ENCODE measurements at places on chromosomes 13 and 19.

GRCh38 chr13:29532821-29533220 lies 62.7 kb downstream of the SLC7A1 start:
- no peak for DNase-seq

DNA sequence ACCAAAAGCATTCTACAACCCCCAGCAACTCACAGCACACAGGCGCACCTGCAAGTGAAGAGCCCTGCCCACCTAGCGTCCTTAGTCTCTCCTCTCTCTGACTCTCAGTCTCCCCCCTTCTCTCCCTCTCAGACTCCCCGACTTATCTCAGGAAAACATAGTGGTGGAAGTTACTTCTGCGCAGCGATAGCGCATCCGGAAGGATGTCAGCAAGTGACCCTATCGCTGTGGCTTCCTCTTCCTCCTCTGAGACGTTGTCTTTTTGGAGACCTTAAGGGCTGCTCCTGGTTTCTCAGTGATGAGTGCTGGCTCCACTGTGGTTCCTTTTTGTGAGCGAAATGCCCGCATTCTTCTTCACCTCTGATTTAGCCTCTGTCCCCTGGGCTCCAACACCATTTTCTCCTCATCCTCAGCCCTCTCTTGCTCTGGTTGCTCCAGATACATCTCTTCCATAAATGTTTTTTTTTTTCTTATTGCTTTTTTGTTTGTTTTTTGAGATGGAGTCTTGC lies 1.4 kb upstream of the YIF1B start:
- DNase-seq: no peak

- no peak for DNase-seq
These were observed 692.6 kb downstream of the PCDH17 start for GRCh38 chr13:58324161-58324560.

DNA sequence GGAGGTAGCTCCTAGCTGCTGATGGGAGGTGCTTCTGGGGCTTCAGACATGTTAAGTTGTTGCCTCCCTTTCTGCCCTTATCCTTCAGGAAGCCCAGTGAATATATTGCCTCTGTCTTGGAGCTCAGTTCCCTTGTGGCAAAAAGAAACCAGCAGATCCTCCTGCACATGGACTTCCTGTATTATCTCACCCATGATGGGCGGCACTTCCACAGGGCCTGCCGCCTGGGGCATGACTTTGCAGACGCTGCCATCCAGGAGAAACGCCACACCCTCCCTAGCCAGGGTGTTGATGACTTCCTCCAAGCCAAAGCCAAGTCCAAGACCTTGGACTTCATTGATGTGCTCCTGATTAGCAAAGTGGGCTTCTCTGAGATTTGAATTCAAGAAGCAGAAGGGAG lies 6.0 kb upstream of the CYP4F12 start:
- DNase-seq: no peak

- no peak for DNase-seq
These were observed 156.9 kb downstream of the SIPA1L3 start for GRCh38 chr19:38063928-38064327.

- no peak for DNase-seq
These were observed 83.5 kb upstream of the FNDC3A start for GRCh38 chr13:48892053-48892687.

- DNase-seq: peak; percentile 48
These were observed 71.3 kb downstream of the DPF1 start for GRCh38 chr19:38152461-38153379.

DNA sequence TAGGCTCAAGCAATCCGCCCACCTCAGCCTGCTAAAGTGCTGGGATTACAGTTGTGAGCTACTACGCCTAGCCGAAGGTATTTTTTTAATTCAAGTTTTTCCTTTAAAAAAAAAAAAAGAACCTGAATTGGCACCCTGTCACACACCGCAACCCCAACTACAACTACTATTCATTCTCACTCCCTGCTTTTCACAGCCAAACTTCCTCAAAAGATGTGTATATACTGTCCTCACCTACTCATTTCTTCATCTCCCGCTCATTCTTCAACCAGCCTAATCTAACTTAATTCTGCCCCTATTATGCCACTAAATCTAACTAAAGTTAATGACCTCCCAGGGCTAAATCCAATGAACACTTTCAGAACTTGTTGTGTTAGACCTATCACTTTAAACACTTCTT lies 12.7 kb upstream of the WBP4 start:
- no peak for DNase-seq

DNA sequence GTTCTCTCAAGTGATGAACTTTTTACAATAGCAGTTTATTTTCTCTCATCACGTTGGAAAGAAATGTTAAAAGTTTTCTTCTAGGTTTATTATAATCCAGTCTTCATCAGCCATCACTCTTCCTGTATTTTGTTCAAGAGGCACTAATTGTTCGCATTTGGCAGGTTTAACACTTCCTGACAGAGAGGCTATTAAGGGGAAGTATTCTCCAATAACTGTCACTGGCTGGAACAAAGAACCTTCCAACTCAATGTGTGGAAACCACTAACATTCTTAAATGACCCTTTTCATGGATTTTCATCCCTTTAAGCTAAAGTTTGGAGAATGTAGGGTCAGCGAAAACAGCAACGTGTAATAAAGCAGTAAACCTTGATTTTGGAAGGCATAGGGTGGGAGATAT lies 145.1 kb downstream of the PCCA start:
- no peak for DNase-seq

DNA sequence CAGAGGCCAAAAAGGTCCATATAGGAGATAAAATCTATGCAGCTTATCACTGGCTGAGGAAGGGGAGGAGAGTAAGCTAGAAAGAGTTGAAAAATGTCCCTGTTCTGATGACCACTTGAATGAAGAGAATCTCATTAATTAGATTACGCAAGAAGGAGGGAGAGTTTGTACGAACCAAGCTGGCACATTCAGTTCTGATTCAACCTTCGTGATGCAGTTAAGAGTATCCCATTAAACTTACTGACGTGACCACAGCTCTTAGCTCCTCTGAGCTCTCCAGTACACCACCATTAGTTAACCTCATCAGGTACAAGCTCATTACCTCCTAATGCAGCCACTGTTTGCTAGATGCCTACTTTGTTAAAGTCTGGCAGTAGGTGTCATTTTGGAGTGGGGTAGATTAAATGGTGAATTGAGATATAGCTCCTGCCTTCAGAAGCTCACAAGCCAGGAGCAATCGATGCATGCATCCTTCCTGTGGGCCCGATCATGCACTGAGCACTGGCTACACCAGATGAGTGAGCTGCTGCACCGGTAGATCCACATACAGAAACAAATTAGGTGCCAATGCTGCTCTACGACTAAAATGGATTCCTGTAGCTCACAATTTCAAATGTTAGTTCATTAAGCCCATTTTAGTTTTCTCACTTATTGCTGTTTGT lies 458.3 kb downstream of the COG6 start:
- no peak for DNase-seq

DNA sequence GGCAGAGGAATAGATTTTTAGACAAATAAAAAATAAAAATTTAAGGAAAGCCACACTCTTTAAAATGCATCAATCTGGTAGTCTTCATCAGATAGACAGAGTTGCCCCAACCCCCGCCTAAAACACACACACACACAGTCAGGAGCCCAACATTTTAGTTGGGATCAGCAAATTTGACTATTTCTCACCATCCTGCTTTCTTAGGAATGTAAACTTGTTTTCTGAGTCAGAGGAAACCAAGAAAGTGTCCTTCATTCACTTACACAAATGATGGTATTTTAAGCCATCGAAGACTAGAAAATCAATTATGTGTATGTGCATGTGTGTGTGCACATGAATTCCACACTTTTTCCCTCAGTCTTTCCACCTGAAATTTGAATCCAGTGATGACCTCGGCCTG lies 1657.5 kb downstream of the SLITRK1 start:
- no peak for DNase-seq

- DNase-seq: no peak
These were observed 17.5 kb upstream of the PROZ start for GRCh38 chr13:113140677-113141600.

DNA sequence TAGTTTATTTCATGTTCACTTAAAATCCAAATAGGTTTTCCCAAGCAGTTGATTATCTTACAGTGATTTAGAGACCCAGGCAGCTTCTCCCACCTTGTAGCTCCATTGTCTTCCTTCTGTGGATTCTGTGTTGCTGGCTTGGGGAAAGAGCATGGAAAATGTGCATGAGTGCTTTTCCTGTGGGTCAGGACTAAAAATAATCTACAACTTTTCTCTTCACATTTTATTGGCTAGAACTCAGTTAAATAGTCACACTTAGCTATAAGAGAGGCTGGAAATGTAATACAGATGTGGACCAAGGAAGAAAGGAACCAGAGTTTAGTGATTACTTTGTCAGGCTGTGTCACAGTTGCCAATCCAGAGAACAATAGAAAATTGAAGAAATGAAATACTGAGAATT lies 198.8 kb downstream of the NBEA start:
- no peak for DNase-seq

DNA sequence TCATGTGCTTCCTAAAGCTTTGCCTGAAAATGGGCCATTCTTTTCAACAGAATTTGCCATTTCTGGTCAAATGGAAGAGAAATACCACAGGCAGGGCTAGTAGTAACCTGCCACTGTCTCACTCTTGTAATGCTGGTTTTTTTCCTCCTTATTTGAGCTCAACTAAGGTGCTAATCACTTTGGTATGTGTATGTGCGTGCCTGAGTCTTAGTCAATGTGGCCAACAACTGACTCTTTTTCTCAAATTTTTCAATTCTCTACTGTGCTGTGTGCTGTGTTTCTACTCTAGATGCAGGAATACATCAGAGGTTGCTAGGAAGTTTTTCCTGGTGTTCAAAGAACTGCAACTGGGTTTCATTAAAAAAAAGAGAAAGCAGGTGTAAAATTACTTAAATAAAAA lies 870.2 kb downstream of the EFNB2 start:
- DNase-seq: no peak
